ENCODE measurements at places on chromosomes 6 and 20.

GRCh38 chr20:32497589-32498224, 87.4 kb downstream of the NOL4L start:
- no peak for DNase-seq

DNA sequence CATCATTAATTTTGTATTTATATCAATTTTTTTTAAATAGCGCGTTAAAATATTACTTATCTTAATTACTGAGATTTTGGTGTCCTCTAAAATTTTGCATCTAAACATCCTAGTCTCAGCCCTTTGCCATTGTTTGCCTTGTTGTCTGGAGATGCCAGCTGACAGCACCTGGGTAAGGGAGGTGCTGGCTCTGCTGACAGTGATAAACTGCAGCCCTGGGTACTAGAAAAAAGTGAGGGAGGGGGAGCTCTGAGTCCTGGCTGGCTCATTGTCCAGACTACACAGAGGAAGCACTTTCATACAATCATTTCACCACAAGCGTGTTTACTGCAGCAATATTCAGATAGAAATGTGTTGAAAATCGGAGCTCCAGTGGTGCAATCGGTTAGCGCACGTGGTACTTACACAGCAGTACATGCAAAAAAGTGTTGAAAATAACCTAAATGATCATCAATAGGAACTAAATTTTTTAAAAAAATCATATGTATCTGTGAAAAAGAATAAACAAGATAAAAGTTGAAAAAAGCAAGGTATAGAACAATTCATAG, 18.5 kb upstream of the UBR2 start:
- DNase-seq = no peak

GRCh38 chr6:131270534-131270933, 135.3 kb downstream of the AKAP7 start:
- no peak for DNase-seq

DNA sequence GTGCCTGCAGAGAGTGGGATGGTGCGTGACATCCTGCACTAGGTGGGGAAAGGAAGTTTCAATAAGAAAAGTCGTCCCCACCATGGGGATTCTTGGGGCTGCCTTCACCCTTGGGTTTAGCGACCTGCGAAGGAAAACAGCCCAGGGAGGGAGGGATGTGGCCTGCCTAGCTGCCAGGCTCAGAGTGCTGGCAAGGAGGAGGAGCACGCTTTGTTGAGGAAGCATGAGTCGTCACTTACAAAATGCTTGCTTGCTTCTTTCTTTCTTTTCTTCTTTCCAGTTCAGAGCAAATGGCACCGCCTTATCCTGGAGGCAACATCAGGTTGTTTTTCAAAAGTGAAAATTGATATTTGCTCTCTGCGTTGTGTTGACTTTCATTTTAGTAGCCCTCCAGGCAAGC, 123.2 kb downstream of the TFAP2C start:
- no peak for DNase-seq

DNA sequence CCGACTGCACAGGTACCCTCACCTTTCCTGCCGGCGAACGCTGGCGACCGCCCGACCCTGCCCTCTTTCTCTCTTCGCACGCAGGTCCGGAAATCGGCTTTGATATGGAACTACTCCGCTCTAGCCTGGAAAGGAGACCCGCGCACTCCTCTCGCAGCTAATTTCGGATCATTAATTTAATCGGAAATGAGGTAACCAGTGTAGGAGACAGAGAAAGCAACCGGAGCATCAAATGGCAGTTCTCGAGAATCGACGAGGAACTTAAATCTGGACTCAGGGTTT, 949 bp upstream of the ATXN1 start:
- no peak for DNase-seq

- no peak for DNase-seq
Measured at GRCh38 chr6:169366258-169366901, 112.7 kb upstream of the THBS2 start.

GRCh38 chr6:41066867-41067304, 5.3 kb downstream of the OARD1 start:
- peak; percentile 14 for DNase-seq

DNA sequence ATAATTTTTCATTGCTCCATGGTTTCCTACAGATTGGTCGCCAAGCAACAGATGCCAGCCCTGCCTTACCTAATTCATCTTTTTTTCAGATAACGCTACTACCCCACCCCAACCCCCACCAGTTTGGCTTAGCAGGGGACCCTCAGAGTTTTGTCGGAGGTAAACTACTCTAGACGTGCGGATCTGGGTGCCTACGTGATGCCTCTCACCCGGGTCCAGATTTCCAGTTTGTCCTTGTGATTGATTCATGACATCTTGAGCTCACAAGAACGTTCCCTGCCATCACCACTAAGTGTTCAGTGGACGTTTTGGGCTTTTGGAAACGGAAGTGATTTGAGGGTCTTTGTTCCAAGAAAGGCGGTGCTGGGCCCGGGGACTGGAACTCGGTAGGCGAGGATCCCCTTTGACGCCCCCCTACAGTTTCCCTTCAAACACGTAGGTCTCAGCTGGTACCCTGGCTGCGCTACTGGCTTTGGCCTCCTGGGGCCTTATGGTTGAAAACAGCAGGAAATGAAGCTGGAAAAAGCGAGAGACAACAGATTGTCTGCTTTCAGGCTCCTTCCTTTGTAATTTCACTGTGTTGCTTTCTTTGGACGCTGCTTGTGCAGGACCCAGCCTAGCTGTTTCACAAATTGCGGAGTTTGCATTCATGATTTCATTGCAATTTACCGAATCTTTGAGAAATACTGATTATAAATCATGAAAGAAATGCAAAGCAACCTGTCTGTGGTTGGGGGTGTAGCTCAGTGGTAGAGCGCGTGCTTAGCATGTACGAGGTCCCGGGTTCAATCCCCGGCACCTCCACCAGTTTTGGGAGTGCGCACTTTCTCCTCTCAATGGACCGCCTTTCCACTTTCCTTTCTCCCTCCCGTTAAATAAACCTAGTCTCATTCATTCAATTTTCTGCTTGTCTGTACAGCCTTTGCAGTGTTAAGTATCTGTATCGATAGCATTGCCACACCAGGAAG, 81.0 kb downstream of the GPX5 start:
- peak; percentile 37 for DNase-seq

DNA sequence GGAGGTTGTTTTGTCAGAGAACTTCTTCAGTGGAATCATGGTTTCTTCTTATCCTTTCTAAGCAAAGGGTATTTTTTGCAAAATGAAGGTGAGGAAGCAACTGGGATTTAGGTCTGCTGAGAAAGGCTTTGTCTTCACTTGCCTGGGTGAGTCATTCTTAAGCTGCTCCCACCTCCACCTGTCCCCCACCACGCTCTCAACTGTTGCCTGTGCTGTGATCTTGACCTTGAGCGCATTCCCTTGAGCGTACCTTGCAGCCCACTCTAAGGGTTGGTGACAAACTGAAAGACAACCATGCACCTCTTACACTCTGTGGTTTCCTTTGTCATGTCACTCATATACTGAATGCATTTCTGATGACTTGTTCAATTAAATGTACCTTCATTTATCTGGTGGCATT, 641.1 kb downstream of the RNF144B start:
- no peak for DNase-seq

DNA sequence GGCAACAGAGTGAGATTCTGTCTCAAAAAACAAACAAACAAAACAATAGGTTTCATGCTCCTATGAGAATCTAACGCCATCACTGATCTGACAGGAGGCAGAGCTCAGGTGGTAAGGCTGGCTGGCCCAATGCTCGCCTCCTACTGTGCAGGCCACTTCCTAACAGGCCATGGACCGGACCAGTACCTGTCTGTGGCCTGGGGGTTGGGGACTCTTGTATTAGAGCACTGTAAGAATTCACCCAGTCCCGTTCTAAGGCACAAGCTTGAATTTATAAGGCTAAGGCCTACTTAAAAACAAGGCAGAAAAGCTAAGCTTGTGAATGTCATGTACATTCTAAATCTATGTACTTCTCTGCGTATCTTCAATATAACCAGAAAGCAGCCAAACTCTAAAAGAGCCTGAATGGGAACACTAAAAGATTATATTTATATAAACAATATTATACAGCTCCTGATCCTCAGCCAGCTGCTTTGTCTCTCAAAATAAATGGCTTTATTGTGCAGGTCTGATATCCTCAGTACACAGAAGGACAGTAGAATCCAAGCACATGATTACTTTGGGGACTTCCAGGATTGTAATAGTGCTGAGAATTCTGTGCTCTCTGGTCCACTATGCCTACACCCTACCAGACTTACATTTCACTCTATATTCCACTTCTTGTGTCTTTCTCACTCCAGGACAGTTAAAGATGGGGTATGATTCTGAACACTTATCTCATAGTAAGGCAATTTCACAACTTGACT, 64.5 kb upstream of the DST start:
- no peak for DNase-seq

GRCh38 chr20:44572551-44573500, 9.6 kb upstream of the PKIG start:
- DNase-seq = no peak

- no peak for DNase-seq
Measured at GRCh38 chr6:41042226-41043055, at the start of gene TSPO2. TSS of gene TSPO2 (plus strand) at chr6:41042467. CDS start at chr6:41042986, 519 bp downstream.

DNA sequence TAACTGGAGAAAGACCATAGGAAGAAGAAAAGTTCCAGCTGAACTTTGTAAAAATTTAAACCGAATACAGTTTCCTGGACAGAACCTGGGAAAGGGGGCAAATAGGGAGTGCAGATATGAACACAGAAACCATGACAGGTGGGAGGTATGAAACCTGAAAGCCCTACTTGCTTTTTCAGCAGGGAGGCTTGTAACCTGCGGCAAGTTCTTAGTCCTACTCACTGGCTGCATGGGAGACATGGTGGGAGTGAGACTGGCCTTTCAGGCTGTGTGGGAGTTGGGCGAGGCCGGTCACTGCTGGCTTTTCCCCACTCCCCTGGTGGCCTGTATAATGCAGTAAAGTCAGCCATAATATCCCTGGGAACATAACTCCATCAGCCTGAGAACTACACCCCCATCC, 54.2 kb downstream of the ROS1 start:
- no peak for DNase-seq

- DNase-seq = no peak
Measured at GRCh38 chr6:148727104-148727503, 19.7 kb upstream of the UST start.

- no peak for DNase-seq
Measured at GRCh38 chr6:83867527-83868161, 8.2 kb downstream of the CYB5R4 start.

GRCh38 chr20:48921883-48922820, 641 bp downstream of the ARFGEF2 start:
- no peak for DNase-seq

- no peak for DNase-seq
Measured at GRCh38 chr20:25539742-25540672, 45.3 kb downstream of the NINL start.

DNA sequence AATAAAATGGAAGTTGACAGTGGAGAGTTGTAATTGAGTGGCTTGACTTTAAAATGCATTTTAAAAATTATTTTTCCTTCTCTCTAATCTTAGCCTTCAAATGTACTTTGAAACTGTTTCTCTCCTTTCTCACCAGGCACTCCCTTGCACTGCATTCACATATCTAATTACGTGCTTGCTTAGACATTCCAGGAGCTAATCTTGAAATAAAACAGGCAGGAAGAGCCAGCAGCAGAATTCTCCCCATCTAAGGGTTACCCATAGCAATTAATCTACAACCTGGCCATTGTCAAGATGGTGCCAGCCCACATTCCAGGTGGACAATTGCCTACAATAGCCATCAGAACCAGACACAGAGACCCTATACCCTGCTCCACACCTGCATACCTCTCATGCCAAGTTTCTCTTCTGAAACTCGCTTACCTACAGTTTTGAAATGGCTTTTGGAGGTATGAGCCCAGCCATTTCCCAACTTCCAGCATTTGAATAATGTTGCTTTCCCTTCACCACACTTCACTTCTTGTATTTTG, 167.6 kb upstream of the GJE1 start:
- no peak for DNase-seq

DNA sequence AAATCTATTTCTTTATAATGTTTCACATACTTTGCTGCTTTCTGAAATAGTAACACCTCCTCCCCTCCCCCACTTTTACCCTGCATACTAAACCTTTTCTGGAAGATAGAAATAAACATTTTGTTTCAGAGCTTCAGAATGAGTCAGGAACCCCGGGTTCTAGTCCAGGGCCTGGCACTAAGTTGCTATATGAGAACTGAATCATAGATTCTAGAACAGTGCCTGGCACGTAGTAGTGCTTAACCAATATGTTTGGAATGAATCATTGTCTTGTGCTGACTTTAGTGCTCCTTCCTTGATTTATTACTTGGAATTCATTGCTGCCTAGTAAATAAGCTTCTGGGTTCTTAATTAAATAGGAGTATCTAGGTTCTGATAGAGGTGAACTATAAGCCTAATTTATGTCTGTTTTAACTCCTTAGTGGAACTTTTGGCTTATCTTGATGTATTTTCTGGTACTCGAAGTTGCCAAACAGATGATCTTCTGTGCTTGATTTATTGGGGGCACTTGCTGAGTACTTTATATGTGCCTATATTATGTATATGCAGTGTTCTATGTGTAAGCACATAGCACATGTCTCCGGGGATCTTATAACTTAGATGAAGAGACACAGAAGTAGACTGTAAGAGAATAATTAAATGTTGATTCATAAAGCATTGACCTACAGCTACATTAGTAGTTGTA, 18.6 kb downstream of the TAB2 start:
- DNase-seq = peak; percentile 43

DNA sequence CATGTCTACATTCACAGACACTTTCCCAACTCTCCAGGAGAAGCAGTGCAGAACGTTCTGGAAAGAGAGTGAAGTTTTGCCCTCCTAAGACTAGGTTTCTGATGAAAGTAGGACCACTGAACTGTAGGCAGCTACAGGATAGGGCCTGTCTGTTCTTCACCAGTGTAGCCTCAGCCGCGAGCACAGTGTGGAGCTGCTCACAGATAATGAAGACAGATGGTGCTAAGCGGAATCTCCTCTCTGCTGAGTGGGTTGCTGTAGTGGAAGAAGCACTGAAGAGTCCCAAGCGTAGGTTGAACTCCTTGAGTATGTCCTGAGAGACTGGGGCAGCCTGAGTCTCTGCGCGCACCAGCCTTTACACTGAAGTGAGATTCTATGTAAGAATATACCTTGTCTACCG, 170.2 kb downstream of the PACRG start:
- DNase-seq = no peak

DNA sequence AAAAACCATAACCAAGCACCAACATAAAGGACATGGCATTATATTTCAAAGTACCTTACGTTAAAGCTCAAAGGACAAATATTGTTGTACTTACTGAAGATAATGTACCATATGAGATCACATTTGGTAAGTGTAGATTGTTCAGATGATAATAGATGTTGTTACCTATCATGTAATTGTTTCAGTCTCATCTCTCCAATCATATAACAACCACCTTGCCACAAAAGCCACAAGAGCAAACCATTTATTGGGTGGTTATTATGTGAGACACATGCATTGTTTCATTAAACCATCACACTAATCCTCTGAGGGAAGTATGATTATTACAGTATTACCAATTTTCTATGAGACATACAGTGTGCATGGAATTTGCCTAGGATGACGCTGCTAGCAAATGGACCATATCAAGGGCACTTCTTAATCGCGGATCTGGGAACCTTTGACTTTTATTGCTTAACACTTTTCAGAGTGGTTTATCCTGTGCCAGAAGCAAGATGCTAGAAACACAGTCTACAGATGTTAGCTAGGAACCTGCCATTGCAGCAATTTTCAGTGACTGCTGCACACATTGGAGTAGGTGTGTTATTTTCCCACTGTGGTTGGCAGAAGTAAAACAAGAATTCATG, 149.8 kb upstream of the AKIRIN2 start:
- DNase-seq = no peak

GRCh38 chr6:143087856-143088255, 27.2 kb downstream of the AIG1 start:
- no peak for DNase-seq

- DNase-seq = no peak
Measured at GRCh38 chr6:6742535-6742934, 154.0 kb downstream of the LY86 start.

Measured in stimulated activated CD8-positive, alpha-beta memory T cell treated with anti-CD3 and anti-CD28 coated beads, Interleukin-15, amount 100 ng/mL, for 48 hours (primary cell).